ENCODE measurements at places on chromosomes 16 and 17.

GRCh38 chr17:31431098-31431851, 39.8 kb downstream of the RAB11FIP4 start:
- no peak for DNase-seq

DNA sequence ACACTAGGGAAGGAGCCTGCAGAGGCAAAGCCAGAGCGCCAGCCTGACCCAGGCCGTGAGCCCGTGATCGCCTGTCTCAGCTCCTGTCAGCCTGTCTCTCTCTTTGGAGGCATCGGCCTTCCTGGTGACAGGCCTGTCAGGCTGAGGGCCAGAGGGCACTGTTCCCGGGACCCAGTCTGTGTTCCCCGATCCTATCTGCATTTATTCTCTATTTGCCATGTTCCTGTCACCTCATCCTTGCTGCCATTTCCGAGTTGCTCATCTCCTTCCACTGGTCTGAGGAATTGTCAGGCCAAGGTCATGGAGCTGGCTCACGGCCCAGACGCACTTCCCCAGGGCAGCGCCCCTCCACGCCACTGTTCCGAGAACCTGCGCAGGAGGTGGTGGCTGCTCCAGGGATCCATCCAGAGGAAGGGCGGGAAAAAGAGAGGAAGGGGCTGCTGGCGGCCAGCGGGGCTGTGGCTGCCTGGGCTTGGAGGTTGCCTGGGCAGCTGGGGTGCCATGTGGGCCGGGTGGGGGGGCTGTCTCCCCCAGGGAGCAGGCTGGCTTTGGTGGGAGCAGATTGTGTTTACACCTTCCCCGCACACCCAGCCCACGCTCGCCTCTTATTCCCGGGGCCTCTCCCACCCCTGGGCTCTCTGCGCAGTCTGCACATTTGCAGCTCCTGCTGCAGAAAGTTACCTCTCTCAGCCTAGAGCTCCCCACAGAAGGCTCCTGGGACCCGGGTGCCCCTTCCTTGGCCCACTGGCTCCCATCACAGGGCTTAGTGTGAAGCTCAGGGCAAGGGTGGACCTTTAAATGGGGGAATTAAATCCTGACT, 4.9 kb downstream of the PRCD start:
- no peak for DNase-seq

DNA sequence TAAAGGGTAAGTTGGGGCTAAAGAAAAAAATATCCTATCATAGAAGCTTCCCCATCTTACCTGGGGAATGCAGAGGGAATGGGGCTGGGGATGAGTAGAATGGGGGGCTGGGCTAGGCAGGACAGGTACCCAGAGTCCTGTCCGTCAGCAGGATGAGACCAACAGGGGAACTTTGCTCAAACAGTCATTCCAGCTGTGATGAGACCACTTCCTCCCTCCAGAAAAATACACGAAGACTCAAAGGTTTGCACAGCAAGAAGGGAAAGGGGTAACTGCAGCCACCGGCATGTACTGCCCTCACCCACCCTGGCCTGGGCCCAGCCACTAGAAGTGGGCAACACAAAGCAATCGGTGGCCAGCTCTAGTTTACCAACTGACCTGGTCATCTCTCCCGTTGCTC, 20.7 kb upstream of the SLC35B1 start:
- DNase-seq, result no peak

DNA sequence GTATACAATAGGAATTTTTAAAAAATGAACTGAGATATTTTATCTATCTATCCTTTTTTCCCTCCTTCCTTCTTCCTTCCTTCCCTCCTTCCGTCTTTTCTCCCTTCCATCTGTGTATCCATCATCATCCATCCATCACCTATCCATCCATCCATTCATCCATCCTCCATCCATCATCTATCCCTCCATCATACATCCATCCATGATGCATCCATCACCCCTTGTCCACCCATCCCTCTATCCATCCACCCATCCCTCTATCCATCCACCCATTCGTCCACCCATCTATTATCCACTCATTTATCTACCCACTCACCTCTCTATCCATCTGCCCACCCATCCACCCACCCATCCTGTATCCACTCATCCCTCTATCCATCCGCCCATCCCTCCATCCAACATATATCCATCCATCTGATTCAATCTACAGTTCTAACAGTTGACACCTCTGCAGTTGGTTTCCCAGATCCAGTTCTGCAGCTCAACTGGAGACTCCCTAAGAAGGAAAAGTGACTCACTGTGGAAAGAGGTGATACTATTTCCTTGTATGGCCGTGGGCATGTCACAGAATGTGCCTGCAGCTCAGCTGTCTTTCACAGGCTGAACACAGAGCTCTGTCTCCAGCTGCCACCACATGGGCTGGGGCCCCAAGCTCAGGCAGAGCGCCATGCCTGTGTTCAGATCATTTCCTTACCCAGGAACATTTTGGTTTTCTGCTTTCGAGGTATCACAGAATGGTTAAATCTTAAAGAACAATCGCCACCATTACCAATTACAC, 130.8 kb downstream of the XYLT1 start:
- no peak for DNase-seq

DNA sequence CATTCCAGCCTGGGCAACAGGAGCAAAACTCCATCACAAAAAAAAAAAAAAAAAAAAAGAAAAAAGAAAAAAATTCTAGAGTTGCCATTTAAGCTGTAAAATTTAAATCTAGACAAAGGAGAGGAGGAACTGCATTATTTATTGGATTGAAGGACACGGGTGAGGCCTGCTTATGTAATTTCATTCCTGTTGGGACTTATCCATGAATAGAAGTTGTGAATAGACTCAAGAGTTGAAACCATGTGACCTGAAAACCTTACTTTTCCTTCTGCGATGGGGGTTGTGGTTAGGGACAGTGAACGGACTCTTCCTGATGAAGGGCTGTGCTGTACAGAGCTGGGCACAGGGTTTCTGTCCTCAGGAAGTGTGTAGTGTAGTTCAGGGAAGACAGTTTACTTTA, 22.5 kb downstream of the BANP start:
- DNase-seq, result no peak

GRCh38 chr17:233473-233941, 52.1 kb upstream of the DOC2B start:
- DNase-seq, result no peak

- DNase-seq, result no peak
Measured at GRCh38 chr17:5740937-5741336, 156.6 kb upstream of the NLRP1 start.

DNA sequence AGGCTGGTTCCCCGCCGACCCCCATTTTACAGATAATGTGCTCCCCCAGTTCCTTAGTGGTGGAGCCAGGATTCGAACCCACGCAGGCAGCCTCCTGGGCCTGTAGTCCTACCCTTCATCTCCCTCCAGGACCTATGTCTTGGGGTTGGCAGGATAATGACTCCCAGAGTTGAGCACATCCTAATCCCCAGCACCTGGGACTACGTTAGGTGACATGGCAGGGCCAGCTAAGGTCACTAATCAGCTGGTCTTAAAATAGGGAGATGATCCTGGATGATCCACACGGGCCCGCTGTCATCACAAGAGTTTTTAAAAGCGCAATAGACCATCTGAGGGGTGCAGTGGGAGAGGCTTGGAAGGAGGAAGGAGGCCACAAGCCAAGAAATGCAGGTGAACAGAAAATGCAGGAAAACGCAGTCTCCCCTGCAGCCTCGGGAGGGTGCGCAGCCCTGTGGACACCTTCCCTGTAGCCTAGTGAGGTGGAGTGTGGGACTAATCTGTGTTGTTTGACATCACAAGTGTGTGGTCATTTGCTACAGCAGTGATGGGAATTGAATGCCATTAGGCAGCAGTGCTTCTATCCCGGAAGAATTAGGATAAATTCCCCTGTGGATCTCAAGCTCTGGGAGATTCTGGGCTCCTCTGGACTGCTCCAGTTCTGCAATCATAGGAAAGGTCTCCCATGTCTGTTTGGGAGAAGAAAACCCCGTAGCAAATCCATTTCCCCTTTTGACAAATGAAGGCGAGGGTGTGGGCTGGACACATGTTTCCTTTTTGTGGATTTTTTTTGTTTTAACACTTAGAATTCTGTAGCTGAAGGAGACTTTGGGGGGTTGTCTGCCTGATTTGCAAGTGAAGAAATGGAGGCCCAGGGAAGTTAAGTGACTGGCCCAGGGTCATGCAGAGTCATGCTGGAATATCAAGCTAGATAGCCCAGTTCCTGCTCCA, 297.7 kb downstream of the SEC14L1 start:
- no peak for DNase-seq

GRCh38 chr17:80457236-80457856, 19.1 kb downstream of the NPTX1 start:
- no peak for DNase-seq

GRCh38 chr16:71540-72401, 660 bp downstream of the RHBDF1 start:
- DNase-seq, result no peak

DNA sequence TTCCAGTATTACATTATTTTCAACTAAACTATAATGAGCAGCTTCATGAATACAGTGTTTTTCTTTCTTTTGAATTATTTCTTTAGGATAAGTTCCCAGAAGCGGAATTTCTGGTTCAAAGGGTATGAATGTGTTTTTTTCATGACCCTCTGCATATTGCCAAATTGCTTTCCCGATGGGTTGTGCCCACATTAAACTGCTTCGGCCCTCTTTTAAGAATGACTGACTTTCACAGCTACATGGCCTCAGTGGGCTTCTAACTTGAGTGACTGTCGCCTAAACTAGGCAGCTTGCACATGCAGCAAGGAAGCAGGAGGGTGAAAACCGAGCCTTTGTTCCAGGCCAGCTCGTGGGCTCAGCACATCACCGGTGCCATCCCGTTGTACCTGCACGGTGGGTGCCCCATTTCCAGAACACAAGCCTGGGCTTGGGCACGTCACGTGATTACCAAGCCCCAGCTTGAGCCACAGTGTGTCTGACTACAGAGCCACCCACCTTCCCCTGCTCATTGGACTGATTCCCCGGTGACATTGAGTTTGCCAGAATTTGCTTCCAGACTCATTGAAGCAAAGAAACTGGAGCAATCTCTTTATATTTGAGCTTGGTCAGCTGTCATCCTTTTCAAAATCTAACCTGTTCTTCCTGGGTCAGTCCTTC, 112.8 kb downstream of the CLEC16A start:
- no peak for DNase-seq

DNA sequence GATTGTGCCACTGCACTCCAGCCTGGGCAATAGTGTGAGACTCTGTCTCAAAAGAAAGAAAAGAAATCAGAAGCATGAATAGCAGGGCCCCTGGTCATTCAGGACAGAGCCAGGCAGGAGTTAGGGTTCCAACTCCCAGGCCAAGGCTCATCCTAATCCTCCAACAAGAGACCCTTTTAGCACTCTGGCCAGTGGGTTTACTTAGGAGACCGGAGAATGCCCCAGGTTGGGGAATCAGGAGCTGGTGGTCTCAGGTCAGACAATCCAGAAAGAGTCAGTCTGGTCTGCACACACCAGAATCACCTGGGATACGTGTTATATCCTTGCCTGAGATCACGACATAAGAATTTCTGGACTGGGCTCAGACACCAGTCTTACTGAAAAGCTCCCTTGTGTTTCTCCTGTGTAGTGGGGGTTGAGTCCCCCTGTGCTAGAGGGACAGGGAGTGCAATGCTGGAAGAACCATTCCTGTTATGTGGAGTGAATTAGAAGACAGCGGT, 48.7 kb downstream of the CCDC42 start:
- no peak for DNase-seq

DNA sequence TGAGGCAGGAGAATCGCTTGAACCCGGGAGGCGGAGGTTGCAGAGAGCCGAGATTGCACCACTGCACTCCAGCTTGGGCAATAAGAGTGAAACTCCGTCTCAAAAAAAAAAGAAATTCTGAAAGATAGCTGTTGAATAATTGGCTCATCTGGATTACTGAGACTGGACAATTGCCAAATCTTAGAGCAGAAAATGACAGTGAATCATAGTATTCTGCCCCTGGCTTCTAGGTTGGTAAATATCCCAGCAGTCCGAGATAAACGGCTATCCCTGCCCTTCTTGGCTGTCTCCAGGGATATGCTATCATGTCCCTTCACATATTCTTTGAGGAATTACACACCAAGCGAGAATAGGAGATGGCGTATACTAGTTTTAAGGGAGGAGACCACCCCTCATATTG, 35.5 kb upstream of the METTL16 start:
- DNase-seq, result no peak

- DNase-seq, result no peak
Measured at GRCh38 chr17:6910987-6911603, 79.6 kb upstream of the TEKT1 start.

GRCh38 chr16:1614456-1615102, 2.4 kb downstream of the CRAMP1 start:
- DNase-seq, result no peak

DNA sequence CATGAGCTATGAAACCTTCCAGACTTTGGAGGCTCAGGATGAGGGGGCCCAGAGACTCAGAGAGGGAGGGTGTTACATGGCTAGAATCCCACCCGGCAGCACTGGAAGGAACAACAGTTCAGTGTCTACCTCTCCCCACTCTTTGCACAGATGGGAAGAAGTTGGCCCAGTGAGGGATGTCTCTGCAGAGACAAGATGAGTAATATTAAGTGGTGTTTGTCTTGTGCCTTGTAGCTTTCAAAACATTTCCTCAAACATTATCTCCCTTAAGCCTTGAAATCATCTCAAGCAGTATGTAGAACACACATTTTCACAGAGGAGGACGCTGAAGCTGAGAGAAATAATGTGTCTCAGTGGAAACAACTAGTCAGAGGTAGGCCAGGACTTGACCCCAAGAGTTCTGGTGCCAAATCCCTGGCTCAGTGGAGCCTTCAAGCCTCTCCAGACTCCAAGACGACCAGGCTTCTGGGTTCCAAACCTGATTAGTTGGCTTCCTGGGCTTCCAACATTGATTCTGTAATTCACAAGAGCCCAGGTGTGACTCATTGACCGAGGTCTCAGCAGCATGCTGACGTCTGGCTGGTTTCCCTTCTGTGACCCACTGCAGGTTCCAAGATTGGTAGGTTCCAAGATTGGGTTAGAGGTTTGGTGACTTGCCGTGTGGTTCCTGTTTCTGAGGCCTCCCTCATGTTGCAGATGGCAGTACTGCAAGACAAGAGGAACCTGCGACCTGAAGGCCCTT, 7.4 kb downstream of the RNF112 start:
- DNase-seq, result no peak

DNA sequence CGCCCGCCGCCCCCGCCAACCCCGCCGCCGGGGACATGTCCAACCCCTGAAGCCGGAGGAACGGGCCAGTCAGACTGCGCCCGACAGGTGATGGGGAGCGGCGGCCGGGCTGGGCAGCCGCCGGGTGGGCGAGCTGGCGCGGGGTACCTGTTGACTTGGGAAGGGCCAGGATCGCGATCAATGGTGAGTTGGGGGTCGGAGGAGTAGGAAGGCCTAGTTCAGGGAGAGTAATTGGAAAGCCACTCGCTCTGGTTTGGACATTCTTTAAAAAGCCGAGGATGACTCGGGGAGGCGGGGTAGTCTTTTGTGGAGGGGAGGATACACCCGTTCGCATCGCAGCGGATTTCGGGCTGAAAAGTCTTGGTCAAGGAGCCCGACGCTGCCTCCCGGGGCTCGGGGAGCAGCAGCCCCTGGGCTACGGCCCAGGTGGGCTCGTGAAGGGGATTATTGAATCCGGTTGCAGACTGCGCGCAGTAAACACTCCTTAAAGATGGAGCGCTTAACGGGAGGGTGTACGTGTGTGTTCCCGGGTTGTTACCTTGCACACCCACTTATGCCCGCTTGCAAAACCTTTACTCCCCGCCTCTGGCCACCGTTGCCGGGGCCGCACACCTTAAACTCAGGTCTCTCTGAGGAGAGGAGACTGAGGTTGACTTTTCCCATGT, 123.8 kb downstream of the GOSR1 start:
- peak; percentile 7 for DNase-seq

All from activated CD8-positive, alpha-beta memory T cell treated with anti-CD3 and anti-CD28 coated beads for 48 hours (primary cell).